Renal cortical epithelial cell (primary cell): ENCODE measurements at places on chromosomes 11 and 22.

GRCh38 chr22:41106122-41106968, 14.0 kb downstream of the EP300 start:
- DNase-seq: peak; percentile 64

GRCh38 chr22:46149512-46150033, 753 bp upstream of the PPARA start:
- DNase-seq: no peak

DNA sequence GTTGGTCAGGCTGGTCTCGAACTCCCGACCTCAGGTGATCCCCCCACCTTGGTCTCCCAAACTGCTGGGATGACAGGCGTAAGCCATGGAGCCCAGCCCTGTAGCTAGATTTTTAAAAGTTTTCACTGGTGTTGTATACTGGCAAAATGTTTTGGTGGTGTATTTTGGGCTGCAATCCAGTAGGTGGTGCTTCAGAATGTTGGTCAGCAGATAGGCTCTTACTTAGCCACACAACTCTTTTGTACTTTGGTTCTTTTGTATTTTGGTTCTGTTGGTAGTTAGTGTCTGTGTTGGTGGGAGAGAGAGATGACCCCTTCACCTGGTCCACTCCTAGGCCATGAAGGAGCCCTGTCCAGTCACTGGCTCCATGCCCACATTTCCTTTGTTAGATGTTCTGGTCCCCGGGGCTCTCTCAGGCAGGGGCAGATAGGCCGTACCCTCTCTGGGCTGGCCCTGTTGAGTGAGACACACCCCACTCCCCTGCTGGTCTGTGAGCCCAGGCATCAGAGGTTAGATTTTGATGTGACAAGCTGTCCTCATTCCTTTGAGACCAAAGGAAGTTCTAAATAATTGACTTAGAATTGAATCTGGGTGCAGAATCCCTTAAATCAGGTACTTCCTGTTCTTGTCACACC, 123.8 kb downstream of the DDX10 start:
- peak; percentile 54 for DNase-seq

DNA sequence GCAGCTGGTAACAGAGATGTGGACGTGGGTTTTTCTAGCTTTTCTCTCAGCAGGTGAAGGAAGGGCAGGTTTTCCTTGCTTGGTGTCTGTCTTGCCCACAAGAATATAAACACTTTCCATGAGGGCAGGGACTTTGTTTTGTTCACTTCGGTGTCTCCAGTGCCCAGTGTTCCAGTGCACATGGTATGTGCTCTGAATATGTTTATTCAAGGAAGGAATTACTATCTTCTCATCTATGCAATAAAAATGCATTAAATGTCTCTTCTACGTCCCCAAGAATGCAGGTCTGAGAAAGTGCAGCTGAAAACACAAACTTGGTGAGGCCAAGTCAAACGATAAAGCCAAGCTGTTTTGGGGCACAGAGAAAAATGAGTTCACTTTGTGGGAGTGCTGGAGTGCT, 56.3 kb upstream of the PLET1 start:
- no peak for DNase-seq

GRCh38 chr22:48734961-48735360, 1092.7 kb downstream of the BRD1 start:
- no peak for DNase-seq

- peak; percentile 83 for DNase-seq
Observed at GRCh38 chr11:22079133-22079872, 113.6 kb upstream of the ANO5 start.

DNA sequence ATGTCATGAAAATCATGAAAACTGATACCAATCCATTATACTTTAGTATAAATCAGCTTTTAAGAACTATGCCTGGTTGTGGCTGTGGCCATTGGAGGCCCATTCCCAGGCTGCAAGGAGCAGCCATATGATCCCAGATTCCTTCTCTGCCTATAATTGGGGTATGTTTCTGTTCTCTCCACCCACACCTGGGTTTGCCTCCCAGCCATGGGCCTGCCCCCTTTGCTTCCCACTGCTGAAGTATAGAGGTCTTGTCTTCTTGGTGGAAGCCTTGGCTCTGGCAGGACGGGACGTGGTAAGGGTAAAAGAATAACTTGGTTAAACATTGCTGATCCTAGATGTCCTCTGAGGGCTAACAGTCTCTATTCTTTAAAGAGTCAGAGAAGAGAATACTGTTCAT, 2.4 kb downstream of the MICAL2 start:
- peak; percentile 49 for DNase-seq

- DNase-seq: no peak
Observed at GRCh38 chr11:115411120-115411519, 93.1 kb downstream of the CADM1 start.

GRCh38 chr11:27018902-27019529, 21.6 kb upstream of the BBOX1 start:
- no peak for DNase-seq

DNA sequence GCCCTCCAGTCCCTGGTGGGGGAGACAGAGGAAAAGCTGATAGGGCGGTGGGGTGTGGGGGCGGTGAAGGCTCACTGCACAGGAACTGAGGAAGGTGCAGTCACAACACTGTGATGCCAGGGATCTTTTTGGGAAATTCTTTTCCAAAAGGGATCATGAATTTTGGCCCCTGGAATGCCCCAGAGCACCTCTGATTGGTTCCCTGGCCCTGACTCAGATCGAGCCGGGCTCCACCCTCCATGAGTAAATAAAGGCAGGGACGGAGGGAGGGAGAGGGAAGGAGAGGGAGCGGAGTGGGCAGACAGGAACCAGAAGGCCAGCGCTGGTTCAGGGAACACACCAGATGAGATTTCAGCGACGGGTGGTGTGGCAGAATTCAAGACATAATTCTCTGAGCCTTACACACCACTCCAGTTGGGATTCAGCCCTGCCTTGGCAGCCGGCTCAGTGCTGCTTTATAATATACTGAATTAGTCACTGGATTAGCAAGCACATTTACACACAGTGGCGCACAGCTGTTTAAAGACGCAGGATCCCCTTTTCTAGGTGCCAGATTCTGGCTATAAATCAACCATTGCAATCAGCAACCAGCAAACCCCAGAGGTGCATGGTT, 80.3 kb downstream of the ETS1 start:
- peak; percentile 91 for DNase-seq

- DNase-seq: no peak
Observed at GRCh38 chr11:127259102-127259501, 258.5 kb upstream of the KIRREL3 start.

DNA sequence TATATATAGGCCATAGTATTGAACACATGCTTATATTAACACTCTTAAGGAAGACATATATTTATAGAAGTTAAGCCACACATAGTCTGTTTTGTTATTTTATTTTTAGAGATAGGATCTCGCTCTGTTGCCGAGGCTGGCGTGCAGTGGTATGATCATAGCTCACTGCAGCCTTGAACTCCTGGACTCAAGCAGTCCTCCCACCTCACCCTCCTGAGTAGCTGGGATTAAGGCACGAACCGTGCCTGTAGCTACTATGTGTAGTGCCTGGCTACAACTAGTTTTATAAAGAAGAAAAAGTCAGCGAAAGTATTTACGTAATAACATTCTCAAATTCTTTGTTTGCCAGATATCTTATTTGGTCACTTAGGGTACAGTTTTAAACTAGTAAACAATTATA, 5.6 kb upstream of the UCP2 start:
- no peak for DNase-seq

GRCh38 chr11:102451041-102451680, 1.4 kb downstream of the TMEM123 start:
- DNase-seq: no peak

DNA sequence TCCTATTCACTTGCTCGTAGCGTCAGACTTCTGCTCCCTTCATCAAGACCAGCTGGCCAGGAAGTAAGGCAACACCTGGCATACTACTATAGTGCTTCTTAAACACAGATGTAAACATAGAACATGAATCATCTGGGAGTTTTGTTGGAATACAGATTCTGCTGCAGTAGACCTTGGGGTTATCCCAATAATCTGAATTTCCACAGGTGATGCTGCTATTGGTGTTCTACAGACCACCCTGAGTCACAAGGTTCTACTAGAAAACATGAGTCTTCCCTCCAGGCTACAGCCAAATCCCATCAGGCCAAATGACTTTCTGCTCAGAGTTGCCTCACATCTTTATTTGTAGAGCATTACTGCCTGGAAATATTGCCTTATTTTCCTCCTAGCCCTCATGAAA, 175.2 kb downstream of the NELL1 start:
- DNase-seq: no peak

DNA sequence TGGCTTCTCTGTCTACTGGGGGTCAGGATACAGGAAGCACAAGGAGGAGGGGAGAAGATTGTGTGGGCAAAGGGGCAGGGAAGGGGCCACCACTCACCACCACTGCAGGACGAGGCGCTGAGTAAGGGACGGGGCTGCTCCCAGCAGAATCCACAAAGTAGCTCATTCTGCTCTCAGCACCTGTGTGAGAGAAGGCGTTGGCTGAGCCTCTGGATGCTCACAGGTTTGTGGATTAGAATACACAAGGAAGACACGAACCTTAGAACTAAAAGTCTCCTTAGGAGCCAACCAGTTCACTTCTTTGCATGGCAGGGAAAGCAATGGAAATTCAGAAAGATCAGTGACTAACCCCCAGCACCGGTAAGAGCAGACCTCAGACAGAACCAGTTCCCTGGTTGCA, 14.4 kb downstream of the ETS1 start:
- DNase-seq: no peak

- no peak for DNase-seq
Observed at GRCh38 chr11:117518455-117518854, 190.8 kb downstream of the CEP164 start.

- peak; percentile 29 for DNase-seq
Observed at GRCh38 chr11:6736495-6737121, 35.2 kb downstream of the OR2AG2 start.

DNA sequence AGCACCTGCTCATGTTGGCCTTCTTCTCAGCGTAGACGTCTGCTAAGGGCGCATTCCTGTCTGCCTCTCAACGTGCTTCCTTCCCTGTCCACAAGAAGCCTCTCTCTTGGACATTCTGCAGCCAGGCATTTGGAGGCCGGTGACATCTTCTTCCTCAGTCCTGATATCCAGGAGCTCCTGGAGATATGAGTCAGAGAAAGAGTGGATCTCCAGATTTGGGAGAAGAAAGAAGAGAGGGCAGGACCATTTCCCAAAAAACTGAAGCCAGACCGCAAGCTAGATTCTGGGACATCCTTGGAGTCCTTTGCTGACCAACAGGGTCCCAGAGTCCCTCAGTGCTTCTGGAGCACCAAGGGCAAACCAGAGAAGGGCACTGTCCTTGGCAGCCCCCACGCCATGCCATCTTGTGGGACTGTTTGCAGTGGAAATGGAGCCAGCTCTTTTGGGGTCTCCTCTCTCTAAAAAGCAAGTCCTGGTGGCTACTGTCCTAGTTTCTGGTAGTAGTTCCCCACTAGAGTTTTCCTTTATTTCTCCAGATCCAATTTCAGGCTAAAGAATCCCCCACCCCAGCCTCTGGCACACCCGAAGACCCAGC, 36.1 kb upstream of the SYT13 start:
- no peak for DNase-seq

DNA sequence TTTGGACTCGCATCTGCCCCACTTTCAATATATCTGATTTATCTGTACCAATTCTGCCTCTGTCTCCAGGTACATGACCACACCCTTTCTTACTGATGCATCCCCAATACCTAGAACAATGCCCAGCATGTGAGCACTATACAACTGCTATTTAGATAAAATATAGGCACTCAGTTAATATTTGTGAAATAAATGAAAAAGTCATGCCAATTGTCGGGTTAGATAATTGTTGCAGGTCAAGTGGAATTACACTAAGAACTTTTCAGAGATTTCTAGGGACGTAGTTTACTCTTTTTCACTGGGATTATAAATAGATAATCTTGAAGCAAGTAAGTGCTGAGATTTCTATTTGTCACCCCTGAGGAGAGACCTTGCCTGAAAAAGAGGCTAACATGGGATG, 20.5 kb downstream of the OOSP4A start:
- DNase-seq: no peak

DNA sequence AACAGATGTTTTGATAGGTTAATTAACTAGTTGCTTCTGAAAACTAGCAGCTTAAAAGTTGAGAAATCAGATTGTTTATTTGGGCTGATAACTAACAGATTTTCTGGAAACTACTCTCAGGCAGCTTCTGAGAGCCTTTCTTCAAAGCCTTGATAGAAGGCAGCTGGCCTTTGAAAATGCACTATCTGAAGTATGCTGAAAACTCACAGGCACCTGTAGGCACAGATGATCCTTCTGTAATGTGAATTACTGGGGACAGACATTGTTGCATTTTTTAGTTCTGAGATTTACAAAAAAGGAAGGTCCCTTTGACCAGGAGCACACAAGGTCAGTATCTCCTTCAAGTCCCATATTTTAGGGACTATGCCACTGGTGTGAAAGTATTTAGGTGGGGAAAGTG, 460.8 kb upstream of the CNTN5 start:
- DNase-seq: no peak

DNA sequence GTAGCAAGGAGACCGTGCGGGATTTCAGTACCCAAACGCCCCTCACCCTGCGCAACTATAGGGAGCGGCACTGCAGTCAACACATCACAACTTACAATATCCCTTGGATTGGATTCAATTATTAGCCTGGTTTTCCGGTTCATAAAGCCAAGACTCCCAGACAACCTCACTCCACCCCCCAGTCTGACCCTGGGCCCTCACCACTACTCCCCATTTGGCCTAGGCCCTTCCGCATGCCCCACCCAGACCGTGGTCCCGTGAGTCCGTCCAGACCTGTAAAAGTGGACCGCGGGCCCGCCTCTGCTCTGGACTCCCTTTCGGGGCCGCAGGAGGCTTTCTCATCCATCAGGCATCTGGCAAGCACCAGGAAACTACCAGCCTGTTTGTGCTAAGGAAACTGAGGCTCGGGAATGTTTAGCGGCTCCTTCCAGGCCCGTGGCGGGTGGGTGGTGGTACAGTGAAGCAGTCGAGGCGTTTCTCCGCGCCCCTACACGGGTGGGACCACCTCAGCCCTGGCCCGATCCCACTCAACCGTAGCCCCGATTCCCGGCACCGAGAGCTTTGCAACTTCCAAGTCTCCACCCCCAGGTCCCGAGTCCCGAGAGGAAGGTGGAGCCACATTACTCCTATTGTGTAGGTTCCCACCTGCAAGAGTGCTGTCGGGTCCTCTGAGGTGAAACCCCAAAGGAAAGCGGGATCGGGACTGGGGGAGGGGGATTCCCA, 679 bp upstream of the DPP3 start:
- DNase-seq: peak; percentile 71
